ENCODE measurements at places on chromosomes 3 and 15. TPM values are rescaled to one million over a fixed set of nuclear protein-coding genes. Genes with fewer than 3 reads are reported as not detected.

Gene SENP7
- 14.4 TPM for total RNA-seq

Gene CFAP161
- 0.17 TPM for total RNA-seq

- no peaks in the 10 kb centered on the region for H3K27me3 ChIP-seq
- no peak overlapping the region for H3K27ac ChIP-seq
- no peaks in the 10 kb centered on the region for H3K4me1 ChIP-seq
- no peak for DNase-seq
- H3K4me3 ChIP-seq = no peak overlapping the region
These were observed 113.9 kb upstream of the GRM7 start for GRCh38 chr3:6747017-6747416.

DNA sequence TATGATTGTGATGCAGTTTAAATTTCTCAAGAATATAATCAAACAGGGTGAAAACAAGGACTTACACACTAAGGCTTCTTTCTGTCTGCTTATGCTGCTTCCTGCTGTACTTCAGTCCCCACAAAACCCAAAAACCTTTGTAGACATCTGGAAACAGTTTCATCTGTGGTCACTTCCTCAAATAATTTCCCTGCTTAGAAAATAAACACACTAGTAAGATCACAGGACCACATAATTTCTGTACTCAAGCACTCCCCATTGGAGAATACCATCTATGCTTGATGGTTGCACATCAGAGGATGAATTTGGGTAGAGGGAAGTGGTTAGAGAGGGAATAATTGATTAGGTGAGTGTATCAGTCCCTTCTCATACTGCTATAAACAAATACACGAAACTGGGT is 266.2 kb downstream of the LSAMP start:
- DNase-seq = peak; percentile 68
- no peak overlapping the region for H3K27ac ChIP-seq
- H3K36me3 ChIP-seq = no peaks in the 10 kb centered on the region
- H3K4me3 ChIP-seq = no peak overlapping the region

DNA sequence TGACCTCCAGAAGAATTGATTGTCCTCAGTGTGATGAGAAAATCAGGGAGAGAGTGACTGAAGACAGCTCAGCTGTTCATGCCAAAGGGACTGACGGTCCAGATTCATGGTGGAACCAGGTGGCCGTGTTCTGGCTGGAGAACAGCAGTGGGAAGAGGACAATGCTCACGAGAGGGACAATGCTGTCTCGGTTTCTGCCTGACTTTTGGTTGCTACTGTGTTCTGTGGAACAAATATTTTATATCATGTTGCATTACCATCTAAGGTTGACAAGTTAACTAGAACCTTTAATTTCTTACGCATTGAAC is 58.0 kb upstream of the ULK4 start:
- H3K27me3 ChIP-seq = no peaks in the 10 kb centered on the region
- no peak overlapping the region for H3K4me3 ChIP-seq
- H3K36me3 ChIP-seq = no peaks in the 10 kb centered on the region
- peaks cover 37% of the 10 kb centered on the region for H3K4me1 ChIP-seq
- no peak for DNase-seq

All from fibroblast of lung (primary cell).